ENCODE measurements at places on chromosomes 3 and 15.
A peak's percentile ranks its signal among the peaks of the same experiment; 100 is the strongest.

- DNase-seq, result no peak
These were observed 518.7 kb upstream of the SUCLG2 start for GRCh38 chr3:68173012-68173634.

DNA sequence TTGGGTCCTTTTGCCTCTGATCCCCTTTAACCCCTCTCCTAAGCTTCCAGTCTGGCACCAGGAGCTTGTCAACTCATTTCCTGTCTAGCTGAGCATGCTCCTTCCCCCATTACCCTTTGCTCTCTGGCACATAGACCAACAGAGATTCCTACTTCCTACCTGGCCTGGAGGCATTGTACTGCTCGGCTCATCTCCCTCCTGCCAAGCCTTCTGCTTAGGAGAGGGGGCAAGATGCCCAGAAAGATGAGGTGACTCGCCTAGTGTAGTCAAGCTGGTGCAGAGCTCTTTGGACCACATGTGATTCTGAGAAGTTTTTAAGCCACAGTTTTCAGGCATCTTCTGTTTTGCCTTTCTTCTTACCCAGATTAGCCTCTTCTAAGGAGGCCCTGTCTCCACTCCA, 95.4 kb downstream of the ZNF621 start:
- no peak for DNase-seq

DNA sequence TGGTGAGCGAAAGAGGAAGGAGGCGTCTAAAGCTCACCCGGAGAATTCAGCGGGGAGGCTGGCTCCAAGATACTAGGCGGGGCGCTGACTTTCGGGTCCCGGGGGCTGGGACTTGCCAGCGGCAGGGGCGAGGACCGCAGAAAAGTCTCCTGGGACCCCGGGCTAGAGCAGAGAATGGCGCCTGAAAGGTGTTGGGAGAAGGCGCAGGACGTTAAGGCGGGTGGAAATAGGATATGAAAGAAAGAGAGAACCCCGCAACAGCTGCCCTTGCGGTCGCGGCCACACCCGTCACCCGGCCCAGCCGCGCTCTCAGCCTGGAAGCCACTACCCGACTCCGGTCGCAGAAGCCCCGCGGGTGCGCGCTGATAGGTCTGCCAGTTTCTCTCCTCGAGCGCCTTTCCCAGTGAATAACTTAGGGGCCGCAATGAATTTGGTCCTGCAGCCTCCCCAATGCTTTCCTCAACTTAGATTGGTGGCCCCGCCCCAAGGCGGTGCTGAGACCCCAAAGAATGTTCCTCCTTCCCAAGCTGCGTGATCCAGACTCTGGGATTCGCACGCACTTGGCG, 604 bp downstream of the LTK start:
- peak; percentile 65 for DNase-seq

- no peak for DNase-seq
These were observed 170.8 kb downstream of the SLC9A9 start for GRCh38 chr3:143677430-143677829.

GRCh38 chr3:195224156-195224979, 46.6 kb downstream of the XXYLT1 start:
- no peak for DNase-seq

- DNase-seq, result no peak
These were observed 660.2 kb upstream of the LMCD1 start for GRCh38 chr3:7841451-7841850.

DNA sequence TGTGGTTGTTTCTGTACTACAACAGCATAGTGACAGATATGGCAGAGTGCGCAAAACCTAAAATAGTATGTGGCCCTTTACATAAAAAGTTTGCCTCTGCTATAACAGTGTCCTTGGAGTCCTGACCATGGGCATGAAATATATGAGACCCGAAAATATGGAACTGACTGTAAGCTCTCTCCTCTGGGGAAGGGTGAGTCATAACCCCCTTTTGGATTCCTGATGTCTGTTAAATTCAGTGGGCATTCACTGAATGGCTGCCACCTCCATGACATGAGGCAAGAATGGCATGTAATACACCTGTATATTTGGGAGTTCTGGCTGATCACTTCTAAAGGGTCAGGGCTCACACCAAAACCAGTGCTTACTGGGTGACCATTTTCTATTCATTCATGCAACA, 6.1 kb downstream of the TBC1D2B start:
- no peak for DNase-seq

- DNase-seq, result peak; percentile 36
These were observed 17.9 kb upstream of the NIT2 start for GRCh38 chr3:100316641-100317069.

GRCh38 chr3:50412231-50412754, 53.0 kb upstream of the TMEM115 start:
- no peak for DNase-seq

Measured in neural progenitor cell (in vitro differentiated cells).